Activated T-helper 9 cell treated with anti-CD3 and anti-CD28 coated beads, Interleukin-2, amount 50 U/mL, for 16 hours (primary cell): ENCODE measurements at places on chromosomes 16 and 17.

- DNase-seq, result no peak
These were observed 590 bp downstream of the TMEM219 start for GRCh38 chr16:29962344-29962994.

DNA sequence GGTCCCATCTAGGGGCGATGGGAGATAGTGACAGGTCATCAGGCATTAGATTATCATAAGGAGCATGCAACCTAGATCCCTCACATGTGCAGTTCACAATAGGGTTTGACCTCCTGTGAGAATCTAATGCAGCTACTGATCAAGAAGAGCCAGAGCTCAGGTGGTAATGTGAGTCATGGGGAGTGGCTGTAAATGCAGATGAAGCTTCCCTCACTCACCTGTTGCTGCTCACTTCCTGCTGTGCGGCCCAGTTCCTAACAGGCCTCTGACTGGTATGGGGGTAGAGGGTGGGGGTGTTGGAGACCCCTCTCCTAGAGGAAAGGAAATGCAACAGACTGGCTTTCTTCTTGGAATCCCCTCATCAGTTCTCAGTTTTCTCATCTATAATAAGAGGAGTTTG is 131.4 kb downstream of the CA10 start:
- no peak for DNase-seq

DNA sequence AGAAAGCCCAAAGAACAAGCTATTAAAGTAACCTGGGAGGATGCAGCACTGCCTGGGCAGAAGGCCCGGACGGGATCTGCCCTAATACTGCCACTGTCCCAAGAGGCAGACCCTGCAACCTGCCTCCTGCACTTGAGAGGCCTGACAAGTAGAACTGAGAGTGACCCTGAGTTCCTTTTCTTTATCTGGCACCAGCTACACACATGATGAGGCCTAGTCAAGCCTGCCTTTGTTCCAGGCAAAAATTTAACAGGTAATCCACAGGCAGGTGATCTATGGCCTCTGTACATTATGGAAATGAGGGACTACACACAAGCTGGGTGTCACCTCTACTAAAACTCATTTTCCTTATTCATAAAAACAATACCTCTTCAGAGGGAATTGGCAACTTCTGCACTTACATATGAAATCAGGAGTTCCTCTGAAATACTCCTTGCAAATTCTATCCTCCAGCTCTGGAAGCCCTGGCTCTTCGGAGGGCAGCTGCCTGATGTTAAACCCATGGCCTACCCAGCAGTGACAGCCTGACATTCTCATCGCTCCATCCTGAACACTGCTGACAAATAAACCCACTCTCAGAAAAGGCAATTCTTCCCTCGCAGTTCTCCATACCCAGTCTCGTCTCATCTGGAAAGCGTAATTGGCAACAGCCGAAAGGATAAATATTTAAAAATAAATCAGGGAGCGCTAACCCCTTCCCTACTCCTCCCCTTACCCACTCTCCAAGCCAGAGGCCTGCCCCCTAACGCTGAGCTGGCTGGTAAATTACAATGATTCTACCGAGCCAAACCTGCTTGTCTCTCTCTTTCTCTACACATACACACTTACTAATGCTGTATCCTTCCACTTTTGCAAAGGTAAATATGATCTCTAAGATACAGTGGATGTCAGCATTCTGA is 2.5 kb upstream of the ZFHX3 start:
- no peak for DNase-seq

GRCh38 chr17:75032720-75033280 is 14.0 kb downstream of the ATP5PD start:
- no peak for DNase-seq

- no peak for DNase-seq
These were observed 2.3 kb downstream of the TMEM107 start for GRCh38 chr17:8173871-8174322.

- DNase-seq, result no peak
These were observed 27.2 kb downstream of the ABCC3 start for GRCh38 chr17:50661795-50662391.

GRCh38 chr16:20740007-20740883 is 1.4 kb downstream of the THUMPD1 start:
- no peak for DNase-seq

GRCh38 chr17:82957469-82957795 is 117.6 kb upstream of the ZNF750 start:
- no peak for DNase-seq

GRCh38 chr16:85034591-85035433 is 7.2 kb downstream of the KIAA0513 start:
- no peak for DNase-seq

- DNase-seq, result no peak
These were observed 175.4 kb downstream of the SEC14L1 start for GRCh38 chr17:77316191-77316641.

- DNase-seq, result no peak
These were observed 11.1 kb downstream of the G6PC3 start for GRCh38 chr17:44081681-44082080.

DNA sequence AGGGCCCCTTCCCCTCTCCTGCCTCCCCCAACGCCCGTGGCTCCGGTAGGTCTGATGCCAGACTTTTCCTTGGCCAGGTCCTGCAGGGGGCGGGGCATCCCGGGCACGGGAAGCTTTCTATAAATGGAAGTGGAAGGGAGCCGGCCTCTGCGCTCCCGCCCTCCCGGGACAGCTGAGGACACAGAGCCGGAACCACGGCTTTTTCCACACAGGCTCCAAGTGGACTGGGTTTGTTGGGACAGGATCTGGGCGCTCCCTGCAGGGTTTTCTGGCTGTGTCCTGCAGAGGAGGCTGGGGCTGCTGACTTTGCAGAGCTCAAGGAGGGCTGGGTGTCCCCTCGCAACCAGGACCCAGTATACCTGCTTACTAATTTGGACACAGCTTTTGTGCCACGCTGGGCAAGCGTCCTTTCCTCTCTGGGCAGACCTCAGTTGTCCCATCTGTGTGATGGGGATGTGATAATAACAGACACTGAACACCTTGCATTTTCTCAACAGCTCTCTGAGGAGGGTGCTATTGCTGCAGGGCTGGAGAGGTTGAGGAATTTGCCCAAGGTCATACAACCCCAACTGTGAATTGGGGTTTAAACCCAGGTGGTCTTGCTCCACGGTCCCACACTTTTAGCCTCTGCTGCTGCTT is 1.8 kb downstream of the TNS4 start:
- no peak for DNase-seq

- DNase-seq, result no peak
These were observed 3.0 kb downstream of the SYNGR3 start for GRCh38 chr16:1992704-1993317.
